Cerebellar nuclear complex (tissue), 1 donor: ENCODE measurements at places on chromosomes 1 and 21.

DNA sequence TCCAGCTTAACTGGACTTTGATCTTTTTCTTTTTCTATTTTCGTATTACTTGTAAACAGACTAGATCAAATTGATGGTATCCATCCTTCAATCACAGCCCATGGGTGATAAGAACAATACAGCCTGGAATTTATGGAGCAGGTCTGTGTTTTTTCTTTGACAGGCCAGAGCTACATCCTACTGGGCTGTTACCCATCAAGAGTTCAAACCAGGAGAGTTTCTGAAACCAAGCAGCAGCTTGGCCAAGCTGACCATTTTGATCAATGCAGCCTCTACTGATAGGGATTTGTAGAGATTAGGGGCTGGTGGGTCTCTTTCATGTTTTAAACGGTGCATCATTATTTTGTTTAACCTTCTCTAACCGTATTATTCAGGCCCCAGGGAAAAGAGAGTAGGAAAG, 24.3 kb upstream of the CCDC190 start:
- DNase-seq: no peak

GRCh38 chr21:23686737-23687523, 1920.4 kb downstream of the MRPL39 start:
- DNase-seq: no peak

DNA sequence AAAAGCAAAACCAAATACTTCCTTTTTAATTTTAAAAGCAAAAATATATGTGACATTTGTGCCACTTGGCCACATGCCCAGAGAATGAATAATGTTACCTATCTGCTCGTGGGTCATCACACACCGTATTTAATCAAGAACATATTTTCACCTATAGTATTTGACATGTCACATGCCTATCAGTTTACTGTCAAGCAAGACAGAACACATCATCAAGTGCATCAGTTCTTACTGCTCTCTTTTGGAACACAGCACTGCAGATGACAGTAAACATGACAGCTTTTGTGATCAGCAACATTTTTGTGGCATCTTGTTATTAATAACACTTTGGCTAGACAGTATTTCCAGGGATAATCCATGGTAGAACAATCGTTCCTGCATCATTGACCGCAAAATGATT, 134.4 kb downstream of the LRRC7 start:
- DNase-seq: no peak

- no peak for DNase-seq
Measured at GRCh38 chr21:28932717-28933116, 60.0 kb downstream of the LTN1 start.

GRCh38 chr1:7591565-7591964, 179.5 kb upstream of the VAMP3 start:
- DNase-seq: no peak

GRCh38 chr1:198272492-198272891, 115.7 kb downstream of the NEK7 start:
- no peak for DNase-seq

- DNase-seq: no peak
Measured at GRCh38 chr1:151611288-151611790, 511 bp upstream of the SNX27 start.

DNA sequence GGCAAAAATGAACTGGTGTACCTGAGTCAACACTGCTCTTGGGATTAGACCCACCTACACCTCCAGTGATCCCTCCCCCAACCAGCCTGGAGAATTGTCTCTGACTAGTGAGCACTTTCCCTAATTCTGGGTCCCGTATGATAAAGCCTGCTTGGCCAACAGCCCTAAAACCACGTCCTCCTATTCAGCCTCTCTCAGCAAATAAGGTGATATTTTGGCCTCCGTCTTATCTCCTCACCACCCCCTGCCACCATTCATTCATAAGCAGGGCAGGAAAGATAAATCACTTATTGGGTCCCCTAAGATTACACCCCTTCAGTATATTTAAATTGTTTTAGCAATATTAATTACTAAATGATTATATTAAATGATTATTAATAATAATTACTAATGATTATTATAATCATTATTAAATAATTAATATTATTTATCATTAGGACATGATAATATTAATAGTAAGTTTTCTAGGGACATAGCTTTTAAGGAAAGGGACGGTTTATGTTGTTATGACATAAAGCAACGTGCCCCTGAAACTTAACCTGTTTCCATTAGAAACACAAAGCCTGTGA, 108.0 kb downstream of the DUSP10 start:
- DNase-seq: no peak

DNA sequence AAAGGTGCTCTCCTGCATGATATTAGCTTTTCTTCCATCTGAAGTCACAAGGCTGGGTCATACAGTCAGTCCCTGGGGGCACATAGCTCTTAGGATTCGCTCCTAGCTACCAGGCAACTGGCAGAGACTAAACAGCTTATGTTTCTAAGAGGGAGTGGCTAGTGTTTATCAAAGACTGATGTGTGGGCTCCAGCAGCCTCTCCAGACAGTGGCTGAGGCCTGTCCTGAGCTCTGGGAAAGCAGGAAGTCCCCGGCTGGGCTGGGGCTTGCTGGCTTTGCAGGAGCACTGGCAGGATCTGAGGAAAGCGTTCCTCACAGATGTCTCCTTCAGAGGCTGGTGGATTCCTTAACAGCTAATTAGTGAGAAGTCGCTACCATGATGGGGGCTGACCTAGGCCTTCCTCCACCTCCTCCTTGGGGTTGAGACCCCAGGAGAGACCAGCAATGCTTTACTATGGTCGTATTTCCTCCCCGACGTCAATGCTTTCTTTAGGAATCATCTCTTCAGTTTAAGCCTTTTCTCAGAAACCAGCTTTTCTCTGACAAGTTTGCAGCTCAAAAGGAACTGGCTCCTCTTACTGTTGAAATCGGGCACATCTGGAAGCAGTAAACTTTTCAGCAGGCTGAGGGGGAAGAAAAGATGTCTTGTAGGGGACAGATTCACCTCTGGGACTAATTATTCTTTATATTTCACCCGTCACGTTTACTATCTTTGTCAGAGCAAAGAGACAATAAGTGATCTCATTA, 33.5 kb upstream of the HHAT start:
- DNase-seq: no peak

- no peak for DNase-seq
Measured at GRCh38 chr1:63802109-63802508, 28.3 kb downstream of the ROR1 start.

DNA sequence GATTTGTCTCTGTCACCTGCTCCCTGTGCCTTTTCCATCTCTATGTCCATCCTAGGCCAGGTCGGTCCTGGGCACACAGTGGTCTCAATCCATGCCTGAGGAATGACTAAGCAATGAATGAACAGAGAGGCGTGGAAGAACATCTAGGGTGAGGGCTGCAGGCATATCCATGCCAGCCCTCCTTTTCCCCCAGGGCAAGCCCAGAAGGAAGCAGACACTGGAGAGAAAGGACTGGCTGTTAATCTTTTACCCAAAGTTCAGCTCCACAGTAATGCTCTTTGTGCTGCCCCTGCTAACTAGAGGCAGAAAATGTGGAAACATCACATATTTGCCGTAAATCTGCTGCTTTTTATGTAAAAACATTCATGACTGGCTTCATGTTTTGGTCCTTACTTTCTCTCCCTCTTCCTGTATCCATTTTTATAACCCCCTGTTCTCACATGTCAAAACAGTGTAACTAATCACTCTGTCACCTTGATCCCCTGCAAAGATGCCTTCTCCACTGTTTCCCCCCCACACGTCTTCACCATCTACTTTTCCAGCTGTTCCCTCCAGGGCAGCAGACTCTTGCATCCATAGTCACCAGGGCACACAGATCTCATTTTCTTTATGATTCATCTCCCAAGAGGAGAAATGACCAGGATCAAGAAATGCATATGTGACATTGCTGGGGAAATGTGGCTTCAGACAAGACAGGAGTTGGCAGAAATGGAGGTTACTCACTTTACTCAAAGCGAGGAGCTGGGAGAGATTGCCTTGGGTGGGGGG, 166.4 kb upstream of the PROX1 start:
- no peak for DNase-seq
